ENCODE measurements at places on chromosomes 2 and 18.

DNA sequence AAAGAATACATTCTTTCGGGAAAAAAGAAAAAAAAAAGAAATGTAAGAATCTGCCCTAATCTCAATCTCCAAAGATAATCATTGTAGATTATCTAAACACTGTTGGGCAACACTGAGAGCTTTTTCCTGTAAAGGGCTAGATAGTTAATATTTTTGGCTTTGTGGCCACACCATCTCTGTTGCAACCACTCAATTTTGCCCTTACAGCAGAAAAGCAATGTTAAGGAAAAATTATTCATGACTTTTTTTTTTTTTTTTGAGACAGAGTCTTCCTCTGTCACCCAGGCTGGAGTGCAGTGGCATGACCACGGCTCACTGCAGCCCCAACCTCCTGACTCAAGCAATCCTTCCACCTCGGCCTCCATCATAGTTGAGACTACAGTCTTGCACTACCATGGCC lies 17.3 kb upstream of the FZD5 start:
- no peak for DNase-seq

DNA sequence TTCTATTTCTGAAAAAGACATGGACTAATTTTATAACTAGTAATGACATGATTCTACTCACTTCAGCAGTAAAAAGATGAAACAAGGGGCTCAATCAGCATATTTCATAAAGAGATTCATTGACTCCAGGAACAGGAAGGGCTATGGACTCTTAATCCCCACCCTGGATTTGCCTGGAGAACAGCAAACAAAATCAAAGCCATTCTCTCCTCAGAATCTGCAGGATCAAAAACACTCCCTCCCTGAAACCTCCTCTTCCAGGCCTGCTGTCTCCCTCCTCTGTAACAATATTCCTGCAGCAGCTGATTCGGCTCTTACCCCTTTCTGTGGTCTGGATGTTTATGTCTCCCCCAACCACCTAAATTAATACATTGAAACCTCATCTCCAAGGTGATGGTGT lies 57.0 kb downstream of the ZC3H8 start:
- no peak for DNase-seq

- no peak for DNase-seq
These were observed 82.3 kb downstream of the POLR1A start for GRCh38 chr2:86023366-86023712.

GRCh38 chr18:30016179-30016578 lies 1026.4 kb downstream of the DSC3 start:
- no peak for DNase-seq

- DNase-seq = no peak
These were observed 18.2 kb upstream of the PPM1B start for GRCh38 chr2:44150473-44150872.

GRCh38 chr18:55078303-55078932 lies 119.2 kb upstream of the CCDC68 start:
- no peak for DNase-seq

GRCh38 chr2:63035660-63036059 lies 15.0 kb upstream of the OTX1 start:
- no peak for DNase-seq

DNA sequence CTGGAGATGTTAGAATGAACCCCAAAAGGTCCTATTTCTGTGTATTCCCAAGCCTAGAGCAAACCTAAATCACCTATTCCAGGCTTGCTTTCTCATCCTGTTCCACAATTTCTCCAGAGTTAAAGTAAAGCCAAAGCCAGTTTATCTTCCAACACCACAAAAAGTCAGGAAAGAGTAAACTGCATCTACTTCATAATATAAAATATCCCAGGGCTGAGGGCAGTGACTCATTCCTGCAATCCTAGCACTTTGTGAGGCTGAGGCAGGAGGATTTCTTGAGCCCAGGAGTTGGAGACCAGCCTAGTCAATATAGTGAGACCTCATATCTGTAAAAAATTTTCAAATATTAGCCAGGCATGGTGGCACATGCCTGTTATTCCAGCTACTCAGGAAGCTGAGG lies 241.4 kb downstream of the CDH20 start:
- DNase-seq = no peak

DNA sequence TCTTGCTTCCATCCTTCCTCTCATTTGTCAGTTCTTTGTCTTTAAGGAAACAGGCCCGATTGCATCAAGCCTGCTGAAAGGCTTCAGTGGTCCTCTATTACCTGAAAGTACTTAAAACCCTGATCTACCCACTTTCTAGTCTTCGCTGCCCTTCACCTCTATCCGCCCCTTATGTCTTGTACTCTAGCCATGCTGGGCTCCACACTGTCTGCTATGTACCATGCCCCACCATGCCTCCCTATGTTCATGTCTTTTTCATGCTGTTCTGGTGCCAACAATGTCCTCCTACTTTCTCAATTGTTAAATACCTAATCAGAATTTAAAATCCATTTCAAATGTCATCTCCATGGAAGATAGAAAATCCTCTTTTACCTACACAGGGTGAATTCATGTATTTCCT lies 28.2 kb downstream of the CRYGD start:
- DNase-seq = no peak

DNA sequence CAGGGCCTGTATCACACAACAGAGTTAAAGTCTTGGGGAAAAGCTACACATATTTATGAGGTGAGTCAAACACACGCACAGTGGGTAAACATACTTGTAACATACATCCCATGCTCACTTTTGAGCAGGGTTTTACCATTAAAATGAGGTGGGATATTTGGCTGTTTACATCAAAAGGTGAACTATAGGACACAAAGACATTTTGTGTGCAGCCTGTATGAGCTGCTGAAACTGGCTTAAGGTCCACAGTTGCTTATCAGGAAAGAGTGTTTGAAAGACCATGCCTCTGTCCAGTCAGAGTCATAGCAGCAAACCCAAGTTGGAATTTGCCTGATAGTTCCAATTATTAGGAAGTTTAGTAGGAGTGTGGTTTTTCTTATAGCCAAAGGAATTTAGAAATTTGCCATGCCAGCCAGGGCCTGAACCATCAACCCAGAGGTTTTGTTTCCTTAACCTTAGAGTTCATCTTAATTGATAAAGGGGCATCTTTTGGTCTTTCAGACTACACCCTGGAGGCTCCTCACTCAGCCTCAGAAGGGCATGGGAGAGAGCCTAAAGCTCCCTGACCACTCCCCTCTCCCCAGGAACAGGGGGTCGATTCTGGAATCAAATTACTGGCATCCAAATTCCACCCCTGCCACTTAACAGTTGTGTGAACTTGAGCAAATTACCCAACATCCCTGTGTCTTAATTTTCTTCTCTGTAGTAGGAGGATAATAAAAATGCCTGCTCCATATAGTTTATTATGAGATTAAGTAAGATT lies 29.9 kb upstream of the L3MBTL4 start:
- DNase-seq = peak; percentile 33

GRCh38 chr2:27003857-27004256 lies 28.9 kb upstream of the TMEM214 start:
- no peak for DNase-seq

- no peak for DNase-seq
These were observed 44.3 kb downstream of the MOB4 start for GRCh38 chr2:197560146-197560665.

DNA sequence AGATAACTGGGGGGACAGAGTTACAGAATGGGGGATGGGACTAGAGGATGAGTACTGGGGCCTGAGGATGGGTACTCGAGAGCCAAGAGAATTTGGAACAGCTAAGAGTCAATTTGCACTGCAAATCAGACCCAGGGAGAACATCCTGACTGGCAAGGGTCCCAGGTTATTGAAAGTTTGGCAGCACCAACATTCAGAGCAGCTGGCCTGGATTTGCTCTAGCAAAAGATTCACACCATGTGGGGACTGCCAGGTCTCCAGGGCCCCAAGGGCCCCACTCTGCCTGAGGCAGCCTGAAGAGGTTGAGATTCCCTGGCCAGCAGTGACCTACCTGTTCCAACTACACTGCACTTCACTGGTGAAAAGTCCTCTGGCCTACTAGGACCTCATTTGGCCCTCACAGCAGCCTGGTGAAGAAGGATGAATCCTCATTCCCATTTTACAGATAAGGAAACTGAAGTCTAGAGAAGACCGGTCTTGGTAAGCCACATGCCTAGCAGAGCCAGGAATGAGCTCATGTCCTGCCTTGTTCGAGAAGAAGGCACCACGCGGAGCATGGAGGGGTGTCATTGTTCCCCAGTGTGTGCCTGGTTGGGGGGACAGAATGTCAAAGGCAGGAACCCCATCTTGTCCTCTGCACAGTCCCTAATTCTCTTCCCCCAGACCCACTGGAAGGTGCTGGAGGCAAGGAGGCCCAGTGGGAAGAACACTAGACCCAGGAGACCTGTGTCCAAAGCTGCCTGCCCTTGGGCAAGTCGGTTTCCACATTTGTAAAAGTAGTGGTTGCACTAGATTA lies 258.6 kb downstream of the TNS1 start:
- DNase-seq = no peak

GRCh38 chr2:200850512-200851256 lies 13.8 kb downstream of the CLK1 start:
- DNase-seq = no peak

- DNase-seq = no peak
These were observed 24.1 kb downstream of the ADNP2 start for GRCh38 chr18:80133124-80133523.

DNA sequence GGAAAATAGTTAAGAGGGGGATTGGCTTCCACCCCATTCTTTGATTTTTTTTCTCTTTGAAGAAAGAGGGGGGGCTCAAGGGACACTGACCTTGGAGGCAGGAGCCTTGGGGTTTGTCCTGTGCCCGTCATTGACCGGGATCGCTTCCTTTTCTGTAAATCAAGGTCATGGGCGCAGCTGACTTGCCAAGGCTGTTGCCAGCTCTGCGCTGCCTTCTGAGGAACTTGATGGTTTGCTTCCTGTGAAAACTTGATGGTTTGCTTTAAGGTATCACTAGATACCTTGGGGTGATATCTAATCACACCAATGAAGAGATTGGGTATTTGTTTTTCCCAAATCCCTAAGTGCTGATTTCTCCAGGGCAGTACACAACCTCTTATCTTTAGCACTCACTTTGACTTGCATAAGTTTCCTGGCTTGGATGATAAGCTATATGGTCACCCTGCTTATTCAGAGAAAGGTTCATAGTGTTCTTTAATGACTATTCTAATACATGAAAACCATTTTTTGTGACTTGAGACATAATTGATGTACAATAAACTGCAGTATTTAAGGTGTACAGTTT lies 56.0 kb downstream of the DGKD start:
- no peak for DNase-seq

DNA sequence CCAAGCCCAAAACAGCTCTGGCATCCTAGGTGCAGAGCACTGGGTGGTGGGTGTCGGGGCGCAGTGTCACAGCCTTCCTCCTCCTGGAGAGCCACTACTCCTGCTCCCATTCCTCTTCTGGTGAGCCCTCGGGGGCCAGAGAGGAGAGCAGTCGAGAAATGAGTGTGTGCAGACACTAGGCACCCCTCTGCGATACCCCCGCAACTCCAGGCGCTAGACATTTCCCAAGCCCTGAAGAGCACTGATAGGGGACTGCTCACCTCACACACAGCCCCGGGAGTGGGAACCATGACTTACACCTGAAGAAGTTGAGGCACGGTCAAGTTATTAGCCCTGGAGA lies 54.2 kb downstream of the FAM168B start:
- DNase-seq = no peak

DNA sequence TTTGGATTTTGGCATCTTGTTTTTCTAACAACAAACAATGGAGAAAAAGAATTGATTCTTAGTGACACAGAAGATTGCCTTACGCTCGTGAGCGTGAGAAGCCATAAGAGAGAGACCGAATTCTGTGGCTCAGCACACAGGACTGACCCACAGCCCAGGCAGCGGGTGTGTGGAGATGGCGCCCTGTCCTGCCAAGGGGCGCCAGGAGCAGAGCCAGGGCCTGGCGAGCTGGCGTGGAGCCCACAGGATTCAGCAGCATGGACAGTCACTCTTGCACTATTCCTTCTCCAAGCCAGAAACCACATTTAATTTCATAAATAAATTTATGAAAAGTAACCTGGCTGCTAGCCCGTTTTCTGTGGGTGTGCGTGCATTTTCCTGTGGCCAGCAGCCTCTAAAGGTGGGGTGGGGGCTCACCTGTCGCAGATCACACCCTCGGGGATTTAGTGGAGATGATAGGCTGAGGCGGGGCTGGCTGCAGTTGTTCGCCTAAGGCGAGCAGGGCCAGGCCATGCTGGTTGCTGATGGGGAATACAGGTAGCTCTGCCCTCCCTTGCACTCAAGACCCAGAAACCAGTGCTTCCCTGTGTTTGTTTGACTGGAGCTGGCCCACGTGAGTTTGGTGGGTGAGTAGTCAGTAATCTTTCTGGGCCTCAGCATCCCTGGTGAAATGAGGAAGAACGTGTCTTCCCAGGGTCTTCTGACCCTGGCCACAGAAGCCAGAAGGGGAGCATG lies 46.2 kb downstream of the FAM168B start:
- no peak for DNase-seq

GRCh38 chr18:39561126-39561525 lies 1995.5 kb upstream of the CELF4 start:
- no peak for DNase-seq

GRCh38 chr18:77032181-77032701 lies 100.3 kb downstream of the MBP start:
- no peak for DNase-seq

DNA sequence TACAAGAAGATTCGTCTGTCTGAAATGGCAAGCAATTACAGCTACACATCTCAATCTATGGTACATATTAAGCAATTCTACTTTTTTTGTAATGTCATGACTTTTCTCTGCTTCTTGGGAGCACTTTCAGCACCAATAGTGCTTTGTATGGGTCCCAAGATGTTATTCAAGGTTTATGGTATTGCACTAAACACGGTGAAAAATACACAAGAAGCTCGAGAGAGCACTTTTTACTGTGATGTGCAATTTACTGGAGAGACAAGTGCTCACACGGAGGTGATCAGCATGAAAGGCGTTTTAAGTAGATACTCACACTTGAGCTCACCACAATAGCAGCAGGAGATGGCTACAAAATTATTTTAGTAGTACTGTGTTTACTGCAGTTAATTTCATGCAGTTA lies 783.6 kb downstream of the CBLN2 start:
- DNase-seq = no peak

DNA sequence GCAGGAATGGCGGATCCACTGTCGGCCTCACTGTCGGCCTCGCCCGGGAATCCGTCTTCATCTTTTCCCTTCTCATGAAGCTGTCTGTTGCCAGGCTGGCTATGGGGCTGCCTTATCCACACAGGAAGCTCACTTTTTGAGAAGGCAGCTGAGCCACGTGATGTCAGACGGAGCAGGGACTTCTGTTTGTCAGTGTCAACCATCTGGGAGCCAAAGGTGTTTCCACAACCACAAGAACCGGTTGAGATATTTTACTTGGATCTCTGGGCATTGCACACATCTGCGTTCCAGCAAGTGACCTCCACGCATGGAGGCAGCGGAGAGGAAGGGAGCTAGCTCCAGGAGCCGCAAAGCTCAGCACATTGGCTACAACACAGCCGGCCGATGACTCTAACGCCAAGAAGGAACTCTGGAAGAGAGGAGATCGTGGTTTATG lies 27.4 kb upstream of the TAF1B start:
- no peak for DNase-seq

DNA sequence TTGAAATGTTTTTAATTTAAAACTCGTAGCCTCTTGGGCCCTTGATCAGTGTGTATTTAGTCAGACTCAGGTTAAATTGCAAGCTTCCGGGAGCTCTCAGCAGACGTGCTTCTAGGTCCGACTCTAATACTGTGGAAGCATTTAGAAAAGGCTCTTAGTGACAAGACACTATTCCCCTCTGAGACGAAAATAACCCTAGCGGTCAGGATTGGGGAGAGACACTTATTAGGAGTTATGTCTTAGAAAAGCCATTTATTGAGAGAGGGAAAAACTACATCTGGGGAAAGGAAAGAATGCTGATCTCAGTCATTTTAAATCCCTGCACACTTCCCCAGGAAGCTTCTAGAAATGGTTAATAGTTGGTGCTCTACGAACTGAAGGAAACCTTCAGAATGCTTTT lies 110.5 kb upstream of the NCK2 start:
- no peak for DNase-seq

Measured in iPS-NIHi11 (cell line).